Activated CD4-positive, alpha-beta T cell treated with anti-CD3 and anti-CD28 coated beads, Interleukin-2, amount 10 ng/mL, durations not matched to agents 24 days and 14 days (primary cell): ENCODE measurements at places on chromosomes 12 and 14. TPM values are rescaled to one million over a fixed set of nuclear protein-coding genes. Genes with fewer than 3 reads are reported as not detected.

Gene GARIN6
- not detected in 2 replicates for total RNA-seq

Gene HCAR2
- total RNA-seq: 0.26 and 0.47 TPM in 2 replicates

Gene CLEC2B
- 13.0 and 13.1 TPM in 2 replicates for total RNA-seq

Gene PNMA1
- total RNA-seq: 29.7 and 30.4 TPM in 2 replicates
